Brain microvascular endothelial cell (primary cell): ENCODE measurements at places on chromosomes 16 and 17.

DNA sequence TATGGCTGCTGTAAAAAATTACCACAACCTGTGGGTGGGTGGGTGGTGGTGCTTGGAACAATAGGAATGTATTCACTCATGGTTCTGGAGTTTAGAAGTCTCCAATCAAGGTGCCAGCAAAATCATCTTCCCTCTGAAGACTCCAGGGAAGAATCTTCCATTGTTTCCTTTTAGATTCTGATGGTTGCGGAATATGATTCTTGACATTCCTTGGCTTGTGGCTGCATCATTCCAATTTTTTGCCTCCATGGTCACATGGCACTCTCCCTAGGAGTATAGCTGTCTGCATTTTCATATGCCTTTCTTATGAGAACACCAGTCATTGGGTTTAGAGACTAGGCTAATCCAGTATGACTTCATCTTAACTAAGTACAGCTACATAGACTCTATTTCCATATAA, 401.0 kb downstream of the HS3ST3B1 start:
- DNase-seq, result no peak

DNA sequence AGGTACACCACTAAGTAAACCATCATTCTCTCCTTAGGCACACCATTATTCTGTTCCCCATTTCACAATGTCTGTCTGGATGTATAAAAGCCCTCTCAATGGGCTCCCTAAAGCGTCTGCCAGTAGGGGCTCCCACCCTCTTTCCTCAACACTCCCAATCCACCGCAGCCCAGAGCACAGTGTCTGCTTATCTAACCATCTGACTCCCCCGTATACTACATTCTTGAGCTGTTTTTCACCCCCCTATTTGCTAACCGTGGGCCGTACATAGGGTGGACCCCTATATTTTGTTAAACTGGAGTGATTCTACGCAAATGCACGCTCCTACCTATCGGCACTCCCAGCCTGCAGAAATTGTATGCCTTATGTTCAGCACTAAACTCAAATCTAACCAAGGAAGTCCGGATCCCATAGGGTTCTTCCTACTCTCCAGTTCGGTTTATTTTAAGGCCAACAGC, 685 bp upstream of the PSMD3 start:
- peak; percentile 23 for DNase-seq

DNA sequence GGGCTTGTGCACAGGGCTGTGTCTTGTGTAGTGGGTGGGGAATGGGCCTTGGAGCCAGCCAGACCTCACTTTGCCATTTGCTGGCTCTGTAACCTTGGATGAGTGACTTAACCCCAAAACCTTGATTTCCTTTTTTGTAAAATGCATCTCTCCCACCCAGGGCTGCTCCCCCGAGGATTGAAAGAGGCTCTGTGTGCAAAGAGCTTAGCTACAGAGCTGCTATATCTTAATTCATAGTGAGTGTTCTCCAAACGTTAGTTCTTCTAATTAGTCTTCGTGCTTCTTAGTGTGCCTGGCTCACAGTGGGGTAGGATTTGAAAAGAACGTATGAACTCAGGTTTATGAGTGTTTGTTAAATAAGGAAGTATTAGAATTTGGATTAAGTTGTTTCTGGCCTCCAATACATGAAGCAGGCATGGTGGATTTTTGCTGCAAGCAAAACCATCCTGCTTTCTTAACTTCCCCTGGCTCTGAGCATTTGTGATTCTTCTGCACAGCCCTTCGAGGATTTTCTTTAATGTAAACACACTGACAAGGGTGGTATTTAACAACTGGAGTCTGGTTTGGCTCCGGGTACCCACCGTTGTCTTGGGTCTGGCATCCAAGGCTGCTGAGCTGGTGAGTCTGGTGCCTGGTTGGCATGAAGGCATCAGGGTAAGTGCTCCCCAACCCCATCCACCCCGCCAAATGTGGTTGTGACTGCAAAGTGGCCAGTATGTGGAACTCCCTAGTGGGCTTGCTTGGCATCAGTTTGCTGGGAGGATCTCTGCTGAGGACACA, 29.7 kb downstream of the KSR1 start:
- no peak for DNase-seq

DNA sequence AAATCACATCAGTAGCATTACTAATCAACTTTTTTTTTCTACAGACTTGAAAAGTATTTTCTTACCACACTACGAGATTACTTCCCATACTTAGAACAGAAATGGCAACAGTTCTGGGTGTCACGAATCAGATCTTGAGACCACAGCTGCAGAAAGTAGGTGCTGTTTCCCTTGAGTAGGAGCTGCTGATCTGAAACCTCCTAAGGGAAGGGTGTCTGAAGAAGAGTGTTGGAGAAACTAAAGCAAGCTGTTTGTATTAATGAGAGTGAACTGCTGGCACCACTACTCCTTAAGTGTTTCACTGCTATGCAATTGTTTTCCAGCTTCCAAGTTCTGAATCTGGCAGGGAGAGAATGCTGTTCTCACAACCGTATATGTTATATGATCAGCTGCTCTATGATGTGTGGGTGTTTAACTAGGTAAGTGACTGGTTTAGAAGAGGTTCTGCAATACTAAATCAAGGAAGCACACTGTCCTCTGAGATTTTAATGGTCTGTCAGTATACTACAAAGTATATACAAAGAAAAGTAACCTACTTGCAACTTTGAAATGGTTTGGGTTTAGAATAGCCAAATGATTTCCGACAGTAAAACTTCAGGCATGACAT, 3.3 kb downstream of the ZNF652 start:
- DNase-seq, result no peak

DNA sequence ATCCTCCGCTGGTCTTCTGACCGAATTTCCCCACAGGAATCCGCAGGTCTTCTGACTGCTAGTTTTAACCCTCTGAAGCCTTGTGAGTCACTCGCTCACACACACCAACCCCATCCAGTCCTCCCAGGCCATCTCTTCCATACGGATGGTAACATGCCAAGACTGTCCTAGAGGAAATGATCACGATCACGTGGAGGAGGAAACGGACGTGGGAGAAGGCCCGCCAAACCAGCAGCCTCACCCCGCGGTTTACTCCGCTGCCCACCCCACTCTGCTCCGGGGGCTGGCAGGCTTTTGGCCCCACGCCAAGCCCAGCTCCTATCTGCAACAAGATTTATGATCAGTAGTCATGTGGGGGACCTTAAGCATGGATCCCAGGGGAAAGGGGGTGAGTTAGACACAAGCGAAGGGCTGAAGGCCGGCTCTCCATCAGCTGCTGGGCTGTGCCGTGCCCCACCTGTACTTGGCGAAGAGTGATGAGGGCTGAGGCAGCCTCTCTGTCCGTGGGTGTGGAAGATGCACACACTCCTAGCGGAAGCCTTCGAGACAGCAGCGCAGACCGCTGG, 1.5 kb upstream of the FAAP100 start:
- peak; percentile 88 for DNase-seq

DNA sequence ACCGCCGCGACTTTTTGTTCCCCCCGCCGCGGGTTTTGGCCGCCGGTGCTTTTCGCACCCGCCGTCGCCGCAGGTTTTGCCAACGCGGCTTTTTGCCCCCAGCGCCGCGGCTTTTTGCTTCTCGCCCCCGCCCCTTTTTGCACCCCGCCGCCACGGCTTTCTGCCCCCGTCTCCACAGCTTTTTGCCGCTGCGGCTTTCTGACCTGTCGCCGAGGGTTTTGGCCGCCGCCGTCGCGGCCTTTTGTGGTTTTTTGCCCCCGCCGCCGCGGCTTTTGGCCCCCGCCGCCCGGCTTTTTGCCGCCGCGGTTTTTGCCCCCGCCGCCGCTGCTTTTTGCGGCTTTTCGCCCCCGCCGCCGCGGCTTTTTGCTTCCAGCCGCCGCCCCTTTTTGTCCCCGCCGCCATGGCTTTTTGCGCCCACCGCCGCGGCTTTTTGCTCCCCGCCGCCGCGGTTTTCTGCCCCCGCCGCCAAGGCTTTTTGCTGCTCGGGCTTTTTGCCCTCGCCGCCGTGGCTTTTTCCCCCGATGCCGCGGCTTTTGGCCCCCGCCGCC, 151.1 kb downstream of the KCNJ18 start:
- no peak for DNase-seq
